GM19239 (cell line): ENCODE measurements at places on chromosomes 3 and 15.
A peak's percentile ranks its signal among the peaks of the same experiment; 100 is the strongest.

- no peak for DNase-seq
Observed at GRCh38 chr3:33438881-33439545, 1.2 kb downstream of the UBP1 start.

- no peak for DNase-seq
Observed at GRCh38 chr15:60444289-60444912, 34.5 kb downstream of the ICE2 start.

GRCh38 chr3:31105011-31105410 is 210.6 kb upstream of the GADL1 start:
- no peak for DNase-seq

- no peak for DNase-seq
Observed at GRCh38 chr15:66623801-66624453, 58.1 kb upstream of the LCTL start.

DNA sequence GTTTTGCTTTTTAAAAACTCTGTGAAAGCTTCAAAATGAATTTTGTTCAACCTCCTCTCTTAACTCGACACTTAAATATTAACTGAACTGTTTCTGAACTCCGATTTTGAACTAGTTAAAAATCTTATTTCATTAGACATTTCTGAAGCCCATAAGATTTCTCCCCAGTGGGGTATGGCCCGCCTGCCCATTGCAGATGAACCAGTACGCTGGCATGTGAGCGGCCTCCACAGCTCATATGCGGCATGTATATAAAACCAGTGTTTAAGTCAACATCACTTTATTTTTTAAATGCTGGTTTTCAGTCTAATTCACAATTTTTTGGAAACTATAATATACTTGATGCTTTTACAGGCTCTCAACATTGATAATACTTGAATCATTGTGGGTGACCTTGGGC is 50.2 kb downstream of the CPN2 start:
- DNase-seq = no peak

DNA sequence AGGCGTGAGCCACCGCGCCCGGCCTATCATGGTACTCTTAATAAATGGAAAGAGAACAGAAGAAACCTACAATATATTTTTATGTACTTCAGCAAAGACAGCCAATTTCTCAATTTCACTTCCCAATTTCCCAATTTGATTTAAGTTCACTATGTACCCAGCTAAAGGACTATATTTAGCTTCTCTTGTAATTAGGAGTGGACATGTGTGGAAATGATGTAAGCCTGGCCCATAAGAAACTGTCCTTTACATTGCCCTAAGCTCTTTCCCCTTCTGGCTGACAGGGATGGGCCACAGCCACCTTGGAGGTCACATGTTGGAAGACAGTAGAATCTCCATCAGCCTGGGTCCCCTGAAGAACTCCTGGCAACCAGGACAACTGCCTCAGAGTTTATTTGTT is 6.2 kb downstream of the TMEM39A start:
- DNase-seq = no peak

DNA sequence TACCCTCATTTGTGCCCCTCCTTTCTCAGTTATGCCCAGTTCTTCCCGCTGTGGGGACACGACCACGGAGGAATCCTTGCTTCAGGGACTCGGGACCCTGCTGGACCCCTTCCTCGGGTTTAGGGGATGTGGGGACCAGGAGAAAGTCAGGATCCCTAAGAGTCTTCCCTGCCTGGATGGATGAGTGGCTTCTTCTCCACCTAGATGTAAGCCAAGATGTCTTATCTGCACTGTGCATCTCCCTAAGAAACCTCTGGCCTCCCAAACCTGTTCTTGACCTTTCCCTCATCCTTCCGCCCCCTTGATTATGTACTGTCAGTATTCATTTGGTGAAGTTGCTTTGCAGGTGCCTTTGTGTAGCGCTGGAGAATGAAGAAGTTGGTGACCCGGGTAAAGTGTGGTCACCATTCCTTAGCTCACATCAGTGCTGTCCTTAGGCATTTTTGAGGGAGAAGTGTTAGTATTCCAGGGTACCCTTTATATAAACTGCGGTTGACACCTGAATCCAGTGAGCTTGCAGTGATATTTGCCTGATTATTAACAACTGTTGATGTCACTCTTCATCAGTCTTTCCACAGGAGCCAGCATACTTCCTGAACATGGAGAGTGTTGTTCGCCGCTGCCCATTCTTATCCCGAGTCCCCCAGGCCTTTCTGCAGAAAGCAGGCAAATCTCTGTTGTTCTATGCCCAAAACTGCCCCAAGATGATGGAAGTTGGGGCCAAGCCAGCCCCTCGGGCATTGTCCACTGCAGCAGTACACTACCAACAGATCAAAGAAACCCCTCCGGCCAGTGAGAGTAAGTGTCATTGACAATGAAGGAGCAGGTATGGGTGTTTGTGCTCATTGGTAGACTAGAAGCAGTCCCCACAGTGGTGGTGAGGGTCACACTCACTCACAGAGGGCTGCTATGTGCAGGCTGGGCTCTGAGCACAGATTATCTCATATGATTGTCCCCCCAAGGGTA is 966 bp downstream of the ALAS1 start:
- DNase-seq = no peak

DNA sequence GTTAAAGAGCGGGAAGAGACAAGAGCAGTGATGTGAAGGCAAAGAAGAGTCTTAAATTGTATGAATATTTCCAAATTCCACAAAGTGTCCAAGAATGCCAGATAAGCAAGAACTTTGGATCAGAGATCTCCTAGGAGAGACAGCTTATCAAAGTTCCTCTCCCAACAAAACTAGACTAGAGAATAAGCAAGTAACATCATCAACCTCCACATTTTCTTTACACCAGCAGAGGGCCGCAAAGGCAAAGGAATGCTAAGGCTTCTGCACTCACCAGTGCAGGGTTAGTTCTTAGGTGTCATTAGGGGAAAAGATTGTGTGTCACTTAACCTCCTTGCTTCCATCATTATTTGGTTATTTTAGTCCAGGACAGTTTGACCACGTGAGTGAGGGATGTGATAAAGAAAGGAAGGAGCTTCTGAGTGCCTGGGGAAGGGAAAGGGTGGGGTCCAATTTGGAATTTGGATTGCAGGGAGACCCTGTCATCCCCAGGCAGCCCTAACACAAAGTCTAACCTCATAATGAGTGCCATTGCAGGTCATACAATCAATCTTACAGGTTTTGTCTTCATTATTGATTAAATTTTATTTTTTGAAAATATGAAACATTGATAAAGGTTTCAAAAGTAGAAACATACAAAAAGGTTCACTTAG is 7.5 kb upstream of the CMTM6 start:
- peak; percentile 46 for DNase-seq

GRCh38 chr3:158200955-158201354 is 91.1 kb downstream of the RSRC1 start:
- DNase-seq = no peak

GRCh38 chr15:51771773-51772172 is 20.4 kb downstream of the TMOD2 start:
- no peak for DNase-seq

- DNase-seq = no peak
Observed at GRCh38 chr15:36959746-36960145, 140.6 kb downstream of the MEIS2 start.

- no peak for DNase-seq
Observed at GRCh38 chr3:167198949-167199600, 181.0 kb downstream of the ZBBX start.

GRCh38 chr3:38004415-38005075 is 14.0 kb downstream of the VILL start:
- no peak for DNase-seq

DNA sequence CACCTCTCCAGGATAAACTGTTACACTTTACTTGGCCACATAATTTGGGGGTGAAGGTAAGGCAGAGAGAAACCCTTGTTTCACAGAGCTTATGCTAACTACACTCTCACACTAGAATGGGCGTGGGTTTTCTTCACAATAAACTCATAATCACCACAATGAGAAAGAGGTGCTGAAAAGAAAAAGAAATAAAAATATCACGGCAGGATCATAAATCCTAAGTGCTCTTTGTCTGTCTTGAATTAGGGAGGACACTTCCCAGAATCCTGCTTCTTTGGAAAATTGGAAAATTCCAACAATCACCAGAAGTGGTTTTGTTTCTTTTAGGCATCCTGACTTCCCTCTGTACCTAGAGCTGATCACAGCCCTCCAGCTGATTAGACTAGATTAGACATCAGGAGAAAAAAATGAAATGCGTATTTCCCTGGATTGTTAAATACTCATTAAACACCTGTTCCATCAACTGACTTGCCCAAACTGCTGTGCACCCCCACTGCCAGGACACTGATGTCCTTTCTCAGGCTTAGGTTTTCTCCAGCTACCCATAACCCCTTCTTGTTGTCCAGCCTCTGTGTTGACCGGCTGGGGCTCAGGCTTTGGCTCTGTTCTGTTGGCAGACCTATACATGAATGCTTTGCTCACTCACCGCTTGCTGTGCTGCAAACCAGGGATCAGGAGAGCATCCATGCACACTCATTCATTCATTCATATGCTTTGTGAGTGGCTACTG is 41.6 kb upstream of the ACKR4 start:
- no peak for DNase-seq

DNA sequence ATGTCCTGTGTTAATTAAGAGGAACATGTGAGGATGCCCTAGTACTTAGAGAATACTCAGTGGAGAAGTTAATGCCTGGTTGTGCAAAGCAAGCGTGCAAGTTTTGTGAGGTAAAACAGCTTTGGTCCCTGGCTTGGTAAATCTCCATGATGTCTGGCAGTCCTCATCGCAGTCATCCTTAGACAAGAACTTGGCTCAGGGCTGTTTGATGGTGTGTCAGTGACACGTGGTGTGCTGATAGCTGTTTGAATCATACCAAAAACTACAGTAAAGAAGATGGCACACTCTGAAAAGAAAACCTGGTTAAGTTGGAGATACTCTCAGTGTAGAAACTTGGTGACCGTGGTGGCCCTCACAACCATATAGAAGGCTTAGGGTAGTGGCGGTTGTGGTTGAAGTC is 361.7 kb downstream of the FEZF2 start:
- DNase-seq = no peak

DNA sequence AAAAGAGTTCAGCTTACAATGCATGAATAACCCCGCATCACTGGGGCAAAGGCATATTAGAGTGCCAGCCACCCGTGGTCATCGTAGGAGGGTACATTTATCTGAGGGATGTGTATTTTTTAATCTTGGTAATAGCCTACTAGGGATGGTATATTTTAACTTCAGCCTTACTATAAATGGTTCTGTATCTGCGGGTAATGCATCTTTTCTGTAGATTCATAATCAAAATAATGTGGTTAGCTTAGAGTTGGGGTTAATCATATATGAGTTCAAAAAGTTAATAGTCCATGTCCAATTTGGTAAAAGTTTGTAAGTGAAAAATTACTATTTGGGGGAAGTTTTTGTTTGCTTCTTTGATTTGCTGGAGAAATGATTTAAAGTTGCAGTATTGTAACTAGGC is 263.7 kb upstream of the UBE2E1 start:
- DNase-seq = no peak

DNA sequence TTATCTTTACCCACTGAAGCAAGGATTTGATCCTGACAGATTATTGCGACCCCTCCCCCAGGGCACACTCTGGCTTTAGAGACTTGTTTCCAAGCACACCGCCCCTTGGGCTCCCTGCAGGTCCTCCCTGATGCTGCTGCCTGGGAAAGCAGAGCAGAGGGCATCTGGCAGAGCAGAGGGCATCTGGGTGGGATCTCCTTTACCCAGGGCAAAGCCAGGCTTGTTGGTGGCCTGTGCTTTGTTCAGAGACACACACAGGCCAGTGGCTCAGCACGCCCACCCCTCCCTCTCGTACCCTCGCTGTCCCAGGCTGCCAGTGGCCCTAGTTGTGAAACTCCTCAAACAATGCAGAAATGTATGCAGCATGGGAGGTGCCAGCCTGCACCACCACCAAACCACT is 4.8 kb downstream of the KLF13 start:
- no peak for DNase-seq

DNA sequence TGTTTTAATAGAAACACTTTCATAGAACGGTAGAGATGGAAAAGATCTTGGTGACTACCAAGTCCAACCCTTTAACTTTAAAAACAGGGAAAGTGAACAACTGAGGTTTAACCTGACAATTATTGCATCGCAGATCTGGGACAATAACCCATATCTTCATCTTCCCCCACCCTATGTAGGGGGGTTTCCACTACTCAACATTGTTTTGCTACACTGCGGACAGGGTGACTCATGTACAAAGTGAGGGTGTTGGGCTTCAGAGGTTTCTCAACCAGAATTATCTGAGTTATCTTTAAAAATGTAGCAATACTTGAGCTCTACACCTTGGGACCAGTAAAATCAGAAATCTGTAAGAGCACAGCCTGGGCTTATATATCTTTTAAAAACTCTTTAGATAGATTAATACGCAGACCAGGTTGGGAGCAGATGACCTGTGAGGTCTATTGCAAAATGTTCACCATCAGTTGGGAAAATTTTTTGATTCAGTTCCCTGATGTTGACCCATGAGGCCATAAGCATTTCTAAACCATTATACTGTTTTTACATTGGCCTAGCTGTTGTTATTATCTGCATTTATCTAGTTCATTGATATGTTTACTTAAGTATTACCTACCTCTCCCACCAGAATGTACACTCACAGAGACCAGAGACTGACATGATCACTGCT is 103.6 kb upstream of the ICE2 start:
- no peak for DNase-seq

- no peak for DNase-seq
Observed at GRCh38 chr3:172137287-172138192, 98.2 kb downstream of the FNDC3B start.

DNA sequence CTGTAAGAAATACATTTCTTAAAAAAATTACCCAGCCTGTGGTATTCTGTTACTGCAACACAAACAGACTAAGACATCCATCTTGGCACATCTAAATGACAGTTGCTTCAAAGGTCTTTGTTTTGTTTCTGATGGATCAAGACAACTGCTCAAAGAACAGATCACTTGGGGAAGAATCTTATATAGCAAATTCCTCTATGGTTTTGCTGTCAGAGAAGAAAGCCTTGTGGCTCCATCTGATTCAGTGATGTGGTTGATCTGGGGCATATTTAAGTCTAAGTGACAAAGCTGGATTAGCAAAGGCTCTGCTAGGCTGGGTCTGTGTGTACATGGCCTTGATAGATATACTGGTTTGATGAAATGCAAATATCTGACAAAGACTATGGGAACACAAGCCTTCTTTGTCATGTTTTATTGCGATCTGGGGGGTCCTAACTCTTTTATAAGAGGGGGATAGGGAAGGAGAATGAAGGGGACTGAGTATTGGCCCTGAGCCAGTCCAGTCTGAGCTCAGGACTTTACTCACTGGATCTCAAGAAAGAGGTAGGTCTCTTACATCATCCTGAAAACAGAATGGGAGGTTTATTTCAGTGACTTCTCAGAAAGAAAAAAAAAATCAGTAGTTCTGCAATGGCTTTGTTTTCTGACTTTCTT is 14.3 kb upstream of the LIMD1 start:
- DNase-seq = no peak

DNA sequence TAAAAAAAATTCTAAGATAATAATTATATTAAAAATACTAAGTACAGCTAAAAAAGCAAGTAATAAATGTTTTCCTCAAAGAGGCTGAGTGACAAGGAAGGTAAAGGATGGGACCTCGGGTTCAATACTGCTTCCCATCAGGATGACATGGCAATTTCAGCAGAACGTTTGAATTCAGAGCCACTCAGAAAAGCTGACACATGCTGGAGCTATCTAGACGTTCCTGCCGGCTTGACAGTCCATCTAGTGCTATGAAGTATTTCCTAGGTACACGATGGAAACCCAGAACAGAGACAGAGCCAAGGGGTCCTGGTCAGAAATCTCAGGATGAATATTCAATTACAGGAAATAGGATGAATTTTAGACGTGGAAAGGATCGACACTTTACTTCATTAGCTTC is 361.8 kb downstream of the FGF12 start:
- no peak for DNase-seq

GRCh38 chr15:67918205-67918861 is 78.5 kb upstream of the RNU6-1 start:
- DNase-seq = no peak
